ENCODE measurements at places on chromosomes 7 and 10. TPM values are rescaled to one million over a fixed set of nuclear protein-coding genes. Genes with fewer than 3 reads are reported as not detected.

GRCh38 chr10:130932326-130933007 is 379.1 kb downstream of the TCERG1L start:
- H3K4me3 ChIP-seq, result no peak overlapping the region
- no peak for DNase-seq
- no peaks in the 10 kb centered on the region for H3K4me1 ChIP-seq
- H3K36me3 ChIP-seq, result no peaks in the 10 kb centered on the region
- no peaks in the 10 kb centered on the region for H3K27me3 ChIP-seq

- DNase-seq, result peak; percentile 81
- H3K36me3 ChIP-seq, result no peaks in the 10 kb centered on the region
Measured at GRCh38 chr7:33072471-33072870, 9.9 kb upstream of the NT5C3A start.

- H3K36me3 ChIP-seq, result peaks cover 4% of the 10 kb centered on the region
Measured at GRCh38 chr7:2736411-2736914, 48.5 kb downstream of the AMZ1 start.

GRCh38 chr7:125468855-125469174 is 539.2 kb upstream of the POT1 start:
- H3K4me3 ChIP-seq, result no peak overlapping the region
- no peaks in the 10 kb centered on the region for H3K27me3 ChIP-seq
- H3K36me3 ChIP-seq, result no peaks in the 10 kb centered on the region
- no peak for DNase-seq

DNA sequence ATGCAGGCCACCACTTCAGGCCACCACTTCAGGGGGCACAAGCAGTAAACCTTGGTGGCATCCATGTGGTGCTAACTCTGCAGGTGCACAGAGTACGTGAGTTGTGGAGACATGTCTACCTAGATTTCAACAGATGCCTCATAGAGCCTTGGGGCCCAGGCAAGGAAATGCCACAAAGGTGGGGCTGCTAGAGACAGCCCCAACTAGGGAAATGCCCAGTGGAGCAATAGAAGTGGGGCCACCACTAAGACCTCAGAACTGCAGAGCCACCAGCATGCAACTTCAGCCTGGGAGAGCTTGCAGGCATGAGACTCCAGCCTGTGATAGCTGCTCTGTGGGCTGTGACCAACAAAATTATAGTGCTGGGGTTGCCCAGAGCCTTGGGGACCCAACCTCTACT is 107.6 kb downstream of the DNAJC1 start:
- H3K4me1 ChIP-seq, result no peaks in the 10 kb centered on the region
- DNase-seq, result no peak

DNA sequence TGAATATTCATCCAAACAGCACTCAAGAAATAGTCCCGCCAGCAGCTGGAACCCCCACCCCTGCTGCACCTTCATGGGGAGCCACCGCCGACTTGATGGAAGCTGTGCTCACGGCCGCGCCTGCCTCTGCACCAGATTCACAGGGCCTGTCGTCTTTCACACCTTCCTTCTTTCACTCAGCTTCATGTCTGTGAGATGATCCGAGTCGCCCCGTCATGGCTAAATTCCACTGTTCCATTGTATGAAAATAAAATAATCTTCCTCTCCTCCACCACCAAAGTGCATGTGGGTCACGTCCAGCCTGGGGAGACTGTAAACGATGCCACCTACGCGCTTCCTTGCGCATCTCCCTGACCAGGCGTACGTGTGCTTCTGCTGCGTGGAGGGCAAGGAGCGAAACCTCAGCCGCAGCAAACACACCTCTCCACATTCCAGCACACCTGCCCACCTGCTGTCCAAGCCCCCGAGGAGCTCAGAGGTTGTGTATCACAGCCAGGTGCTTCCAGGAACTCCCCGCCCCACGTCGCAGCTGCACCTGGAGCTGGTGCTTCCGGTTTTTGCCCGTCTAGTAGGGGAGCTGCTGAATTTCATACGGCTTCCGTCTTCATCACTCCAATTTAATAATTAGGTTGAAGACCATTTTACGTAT is 137.0 kb downstream of the PTPRN2 start:
- no peaks in the 10 kb centered on the region for H3K36me3 ChIP-seq
- H3K27me3 ChIP-seq, result no peaks in the 10 kb centered on the region
- H3K4me3 ChIP-seq, result no peak overlapping the region
- no peak overlapping the region for H3K27ac ChIP-seq
- DNase-seq, result no peak

- no peaks in the 10 kb centered on the region for H3K36me3 ChIP-seq
- DNase-seq, result peak; percentile 89
- peaks cover 29% of the 10 kb centered on the region for H3K27me3 ChIP-seq
Measured at GRCh38 chr7:98617051-98617959, at the start of gene NPTX2. Gene NPTX2 (plus strand): TSS chr7:98617285. CDS start chr7:98617462, 177 bp downstream.

DNA sequence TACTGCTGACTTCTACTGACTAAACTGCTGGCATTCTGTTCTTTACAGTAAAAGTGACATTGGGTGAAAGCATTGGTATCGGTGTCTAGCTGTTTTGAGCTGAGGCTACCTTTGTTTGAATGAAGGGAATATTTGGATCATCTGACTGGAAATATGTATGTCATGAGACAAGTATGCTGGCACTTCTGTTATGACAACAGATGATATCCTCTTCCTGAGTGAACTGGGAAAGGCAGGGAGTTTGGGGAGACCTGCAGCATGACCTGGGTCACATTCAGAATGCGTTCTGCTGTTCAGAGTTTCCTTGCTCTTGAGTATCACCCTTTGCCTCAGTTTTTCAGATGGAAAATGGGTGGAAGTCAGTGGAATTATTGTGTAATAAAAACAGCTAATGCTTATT is 81.8 kb downstream of the PLCE1 start:
- peaks cover 13% of the 10 kb centered on the region for H3K4me1 ChIP-seq
- no peak overlapping the region for H3K4me3 ChIP-seq
- H3K27ac ChIP-seq, result no peak overlapping the region
- no peaks in the 10 kb centered on the region for H3K36me3 ChIP-seq
- H3K27me3 ChIP-seq, result no peaks in the 10 kb centered on the region
- no peak for DNase-seq

DNA sequence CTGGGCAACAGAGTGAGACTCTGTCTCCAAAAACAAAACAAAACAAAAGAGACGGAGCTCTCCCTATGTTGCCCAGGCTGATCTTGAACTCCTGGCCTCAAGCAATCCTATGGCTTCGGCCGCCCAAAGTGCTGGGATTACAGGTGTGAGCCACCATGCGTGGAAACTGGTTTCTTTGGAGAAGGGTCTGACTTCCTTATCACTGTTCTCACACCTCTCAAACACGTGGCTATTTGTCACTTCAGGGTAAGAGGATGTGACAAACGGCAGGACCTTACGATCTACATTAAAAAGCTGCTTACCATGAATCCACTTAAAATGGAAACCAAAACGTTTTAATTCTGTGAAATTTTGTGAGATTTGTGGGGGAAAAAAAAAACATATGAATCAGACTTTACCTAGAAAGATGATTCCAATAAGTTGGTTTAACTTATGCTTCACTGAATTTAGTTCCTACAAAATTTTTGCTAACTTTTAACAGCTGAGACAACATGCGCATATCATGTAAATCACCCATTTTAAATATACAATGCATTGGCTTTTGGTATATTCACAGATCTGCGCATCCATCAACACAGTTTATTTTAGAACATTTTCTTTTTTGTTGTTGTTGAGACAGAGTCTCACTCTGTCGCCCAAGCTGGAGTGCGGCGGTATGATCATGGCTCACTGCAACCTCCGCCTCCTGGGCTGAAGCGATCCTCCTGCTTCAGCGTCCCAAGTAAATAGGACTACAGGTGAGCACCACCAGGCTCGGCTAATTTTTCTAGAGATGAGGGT is 18.7 kb upstream of the FOXK1 start:
- H3K27ac ChIP-seq, result no peak overlapping the region
- no peak for DNase-seq
- H3K27me3 ChIP-seq, result no peaks in the 10 kb centered on the region
- H3K36me3 ChIP-seq, result no peaks in the 10 kb centered on the region

- no peak overlapping the region for H3K4me3 ChIP-seq
- H3K27me3 ChIP-seq, result peaks cover 39% of the 10 kb centered on the region
- H3K4me1 ChIP-seq, result no peaks in the 10 kb centered on the region
- peak; percentile 69 for DNase-seq
Measured at GRCh38 chr7:309586-310228, 19.7 kb downstream of the FOXL3 start.

DNA sequence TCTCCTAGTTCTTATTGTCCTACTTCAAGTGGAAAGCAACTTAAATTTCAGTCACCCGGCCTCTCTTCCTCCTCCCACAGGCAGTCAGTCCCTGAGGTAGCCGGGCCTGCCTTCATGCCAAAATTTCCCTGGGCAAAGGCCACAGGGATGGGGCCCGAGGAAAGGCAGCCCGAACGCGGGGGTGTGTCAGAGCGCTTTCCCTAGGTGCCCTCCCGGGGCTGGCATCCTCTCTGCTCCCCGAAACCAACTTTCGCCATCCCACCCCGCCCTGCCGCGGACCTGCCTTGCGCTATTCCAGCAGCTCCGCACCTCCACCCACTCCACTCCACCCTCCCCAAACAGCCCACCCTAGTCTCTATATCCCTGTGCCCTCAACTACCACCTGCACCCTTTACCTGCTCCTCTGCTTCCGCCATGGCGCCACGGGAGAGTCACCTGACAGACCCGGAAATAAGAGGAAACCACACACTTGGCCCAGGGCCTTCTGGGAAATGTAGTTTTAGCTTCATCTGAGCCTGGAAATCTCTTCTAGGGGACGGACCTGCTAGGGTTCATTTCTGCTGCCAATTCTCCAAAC is at the start of gene VPS41:
TSS of gene VPS41 (minus strand) at position 433 of the 577 bp plus-strand sequence. CDS start at position 416, 17 bp downstream.
- DNase-seq, result peak; percentile 87
- peak within 1 kb of the TSS; percentile 81 for H3K4me3 ChIP-seq
- peaks cover 4% of the 10 kb centered on the region for H3K4me1 ChIP-seq
- peak within 1 kb of the TSS; percentile 29 for H3K27ac ChIP-seq
- H3K36me3 ChIP-seq, result no peaks in the 10 kb centered on the region

DNA sequence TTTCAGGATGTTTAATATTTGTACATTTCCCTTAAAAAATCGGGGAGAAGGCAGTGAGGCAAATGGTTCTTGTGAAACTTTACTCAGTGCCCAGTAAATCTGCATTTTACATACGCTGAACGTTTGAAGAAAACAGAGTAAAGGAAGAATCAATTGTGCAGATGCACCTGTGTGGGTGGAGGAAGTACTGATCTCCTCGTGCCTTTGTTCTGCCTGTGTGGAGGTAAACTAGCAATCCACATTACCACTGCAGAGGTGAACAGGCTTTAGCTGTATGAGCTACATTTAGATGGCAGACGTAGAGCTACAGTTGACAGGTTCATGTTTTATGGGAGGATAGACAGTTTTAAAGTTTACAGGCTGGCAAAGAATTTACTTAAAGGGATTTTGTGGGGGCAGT is 62.7 kb upstream of the VIPR2 start:
- H3K4me3 ChIP-seq, result no peak overlapping the region
- no peaks in the 10 kb centered on the region for H3K36me3 ChIP-seq
- no peaks in the 10 kb centered on the region for H3K27me3 ChIP-seq
- no peak for DNase-seq
- H3K4me1 ChIP-seq, result no peaks in the 10 kb centered on the region
- no peak overlapping the region for H3K27ac ChIP-seq

GRCh38 chr10:1130995-1131790 is 75.0 kb downstream of the WDR37 start:
- H3K4me1 ChIP-seq, result no peaks in the 10 kb centered on the region
- H3K4me3 ChIP-seq, result no peak overlapping the region
- H3K27ac ChIP-seq, result no peak overlapping the region
- DNase-seq, result no peak

GRCh38 chr7:115827305-115828045 is 203.1 kb downstream of the TFEC start:
- no peaks in the 10 kb centered on the region for H3K36me3 ChIP-seq
- no peaks in the 10 kb centered on the region for H3K27me3 ChIP-seq
- H3K27ac ChIP-seq, result no peak overlapping the region
- no peak overlapping the region for H3K4me3 ChIP-seq
- DNase-seq, result no peak
- H3K4me1 ChIP-seq, result no peaks in the 10 kb centered on the region

The RAMP3 gene
- total RNA-seq, result not detected

The MYL10 gene
- not detected for total RNA-seq

The SLC16A9 gene
- 1.2 TPM for total RNA-seq

The TMEM26 gene
- 6.5 TPM for total RNA-seq

The GIMAP2 gene
- 9.4 TPM for total RNA-seq

The HDAC9 gene
- total RNA-seq, result 21.7 TPM

The ZSCAN21 gene
- 10.9 TPM for total RNA-seq

The PHTF2 gene
- total RNA-seq, result 31.5 TPM

Data from osteoblast (primary cell).